Hematopoietic multipotent progenitor cell treated with erythropoietin and hydrocortisone succinate and interleukin-3 and kit ligand, for 4 days (in vitro differentiated cells): ENCODE measurements at places on chromosomes 1 and 21.

- DNase-seq = peak; percentile 57
These were observed 575 bp downstream of the TRIM67 start for GRCh38 chr1:231162297-231162969.

GRCh38 chr1:220224033-220224432 is 48.2 kb downstream of the RAB3GAP2 start:
- no peak for DNase-seq

- no peak for DNase-seq
These were observed 134.7 kb downstream of the NR5A2 start for GRCh38 chr1:200162258-200162657.

- no peak for DNase-seq
These were observed 647.2 kb upstream of the CXADR start for GRCh38 chr21:16865632-16866031.

- peak; percentile 84 for DNase-seq
These were observed at the start of gene CD52 for GRCh38 chr1:26317612-26318337. Gene CD52 (plus strand): TSS chr1:26317958. CDS start chr1:26318018, 60 bp downstream.

DNA sequence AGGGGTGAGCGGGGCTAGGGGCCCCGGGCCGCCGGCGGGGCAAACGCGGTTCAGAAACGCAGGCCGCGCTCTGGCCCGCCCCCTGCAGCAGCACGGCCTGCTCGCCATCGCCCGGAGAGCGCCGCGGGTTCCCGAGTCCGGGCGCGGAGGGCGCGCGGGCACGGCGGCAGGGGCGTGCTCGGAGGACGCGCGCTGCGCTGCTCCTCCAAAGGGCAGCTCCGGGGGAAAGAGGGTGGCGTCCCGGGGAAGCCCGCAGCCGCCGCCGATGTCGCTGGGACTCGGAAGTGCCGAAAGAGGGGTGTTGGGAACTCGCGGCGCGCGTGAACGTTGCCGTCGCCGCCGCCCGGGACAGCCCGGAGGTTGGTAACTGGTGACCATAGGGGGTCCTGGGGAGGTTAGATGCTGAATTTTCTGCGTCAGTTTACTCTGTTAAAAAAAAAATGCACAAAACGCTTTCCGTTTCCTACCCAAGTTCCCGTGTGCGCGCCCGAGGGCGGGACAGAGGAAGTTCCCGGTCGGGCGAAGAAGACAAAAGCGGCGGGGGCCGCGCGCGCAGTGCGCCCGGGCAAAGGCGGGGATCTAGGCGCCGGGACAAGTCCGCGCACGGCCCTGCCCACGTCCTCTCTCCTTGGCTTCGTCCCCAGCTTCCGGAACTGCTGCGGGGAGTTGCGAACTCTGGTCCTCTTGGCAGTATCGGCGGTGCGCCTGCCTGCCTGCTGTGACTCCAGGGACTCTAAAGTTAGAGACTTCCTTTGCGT is at the start of gene HHAT:
HHAT (plus strand) TSS at position 157 of the 758 bp plus-strand sequence. CDS start 20,074 bp downstream, outside the sequence.
- peak; percentile 87 for DNase-seq

DNA sequence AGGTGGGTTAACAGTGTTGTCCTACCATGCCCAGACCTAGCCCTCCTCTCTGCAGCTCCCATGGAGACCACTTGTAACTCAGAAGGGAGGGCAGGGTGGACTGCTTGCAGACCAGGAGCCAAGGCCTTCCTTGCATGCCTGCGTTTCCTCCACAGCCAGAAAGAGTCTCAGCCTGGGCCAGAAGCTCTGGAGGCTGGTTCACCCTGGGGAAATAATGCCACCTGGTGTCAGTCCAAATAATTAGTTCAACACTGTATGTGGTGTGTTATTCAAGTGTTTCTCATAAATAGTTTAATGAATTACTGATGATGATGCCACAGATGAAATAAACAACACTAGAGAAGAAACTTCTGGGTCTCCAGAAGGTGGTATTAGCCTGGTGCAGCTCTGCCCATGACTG is 16.9 kb upstream of the VANGL1 start:
- DNase-seq = no peak

DNA sequence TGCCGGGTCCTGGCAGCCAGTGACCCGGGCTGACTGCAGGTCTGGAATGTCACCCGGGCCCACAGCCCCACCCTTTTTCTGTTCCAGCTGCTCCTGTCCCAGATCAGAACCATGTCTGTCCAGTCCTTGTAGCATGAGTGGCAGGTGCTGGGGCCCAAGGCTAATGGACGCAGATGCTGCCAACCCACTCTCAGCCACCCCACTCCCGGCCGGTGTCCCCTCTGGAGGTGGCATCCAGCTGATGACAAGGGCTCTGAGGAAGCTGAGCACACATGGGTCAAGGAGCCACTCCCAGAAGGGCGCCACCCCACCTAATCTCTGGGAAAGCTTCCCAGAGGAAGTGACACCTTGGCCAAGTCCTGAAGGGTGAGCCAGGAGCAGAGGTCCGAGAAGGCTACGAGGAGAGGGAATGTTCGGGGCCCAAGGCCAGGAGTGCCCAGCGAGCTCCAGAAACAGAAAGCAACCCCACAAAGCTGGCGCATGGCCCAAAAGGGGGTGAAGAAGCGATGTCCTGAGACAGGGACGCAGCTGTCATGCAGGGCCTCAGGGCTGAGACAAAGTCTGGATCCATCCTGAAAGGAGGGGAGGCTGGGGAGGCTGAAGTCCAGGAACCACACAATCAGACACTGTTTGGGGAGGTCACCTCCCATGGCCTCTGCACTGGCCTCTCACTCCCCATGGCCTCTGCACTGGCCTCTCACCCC is 39.5 kb downstream of the ACOT7 start:
- no peak for DNase-seq

DNA sequence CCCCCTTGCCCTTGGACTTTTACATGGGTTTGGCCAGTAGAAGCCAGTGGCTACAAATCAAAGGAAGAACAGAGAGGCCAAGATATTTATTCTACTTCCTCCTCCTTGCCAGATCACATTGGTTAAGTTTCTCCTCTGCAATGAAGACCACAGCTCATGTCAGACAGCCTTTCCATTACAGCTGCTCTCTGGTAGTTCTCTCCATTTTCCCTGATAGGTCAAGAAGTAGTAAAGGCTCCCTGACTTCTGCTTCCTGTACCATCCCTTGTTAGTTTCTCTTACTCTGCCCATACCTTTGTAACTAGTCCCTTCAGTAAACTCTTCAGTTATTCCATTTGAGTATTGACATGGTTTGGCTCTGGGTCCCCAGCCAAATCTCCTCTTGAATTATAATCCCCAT is 27.8 kb downstream of the NME7 start:
- DNase-seq = peak; percentile 22

GRCh38 chr1:25134801-25135461 is 97.4 kb downstream of the SYF2 start:
- no peak for DNase-seq

DNA sequence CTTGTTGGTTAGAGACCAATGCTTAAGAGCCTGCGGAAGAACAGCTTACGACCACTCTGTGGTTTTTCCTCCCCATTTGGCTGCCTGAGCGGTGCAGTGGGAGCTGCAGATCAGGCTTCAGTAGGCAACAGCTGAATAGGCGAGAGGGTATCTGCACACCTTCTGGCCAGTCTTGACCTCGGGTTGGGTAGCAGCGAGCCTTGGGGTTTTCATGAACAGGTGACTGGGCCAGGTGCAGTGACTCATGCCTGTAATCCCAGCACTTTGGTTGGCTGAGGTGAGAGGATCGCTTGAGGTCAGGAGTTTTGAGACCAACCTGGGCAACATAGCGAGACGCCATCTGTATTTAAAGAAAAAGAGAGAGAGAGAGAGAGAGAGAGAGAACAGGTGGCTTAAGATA is 41.0 kb downstream of the NENF start:
- DNase-seq = no peak

DNA sequence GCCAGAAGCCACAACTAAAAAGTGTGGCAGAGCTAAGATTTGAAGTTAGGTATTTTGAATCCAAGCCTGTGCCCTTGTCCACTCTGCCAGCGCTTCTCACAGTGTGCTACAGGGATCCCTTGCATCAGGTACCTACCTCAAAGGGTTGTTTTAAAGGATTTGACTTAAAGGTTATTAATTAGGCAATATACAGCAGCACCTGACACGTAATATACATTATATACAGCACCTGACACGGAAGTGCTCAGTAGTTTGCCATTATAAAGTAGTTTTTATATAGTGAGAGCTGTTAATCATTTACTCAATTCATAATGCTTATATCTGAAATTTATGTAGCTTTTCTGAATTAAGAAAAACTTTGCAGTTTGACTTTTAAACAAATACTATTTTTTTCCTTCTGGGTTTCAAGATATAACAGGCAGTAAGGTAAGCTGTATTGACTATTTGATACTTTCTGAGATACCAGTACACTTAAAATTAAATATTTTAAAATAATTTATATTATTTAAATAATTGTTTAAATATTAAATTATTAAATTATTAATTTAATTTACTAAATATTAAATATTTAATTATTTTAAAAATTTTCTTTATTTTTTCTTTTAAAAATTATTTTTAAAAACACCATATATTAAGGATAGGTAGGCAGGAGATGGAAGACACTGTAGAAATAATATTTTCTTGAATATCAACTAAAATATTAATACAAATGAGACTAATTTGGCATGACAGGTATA is 33.3 kb downstream of the TSNAX start:
- DNase-seq = no peak

GRCh38 chr21:42289926-42290325 is 25.3 kb downstream of the TFF3 start:
- peak; percentile 49 for DNase-seq

DNA sequence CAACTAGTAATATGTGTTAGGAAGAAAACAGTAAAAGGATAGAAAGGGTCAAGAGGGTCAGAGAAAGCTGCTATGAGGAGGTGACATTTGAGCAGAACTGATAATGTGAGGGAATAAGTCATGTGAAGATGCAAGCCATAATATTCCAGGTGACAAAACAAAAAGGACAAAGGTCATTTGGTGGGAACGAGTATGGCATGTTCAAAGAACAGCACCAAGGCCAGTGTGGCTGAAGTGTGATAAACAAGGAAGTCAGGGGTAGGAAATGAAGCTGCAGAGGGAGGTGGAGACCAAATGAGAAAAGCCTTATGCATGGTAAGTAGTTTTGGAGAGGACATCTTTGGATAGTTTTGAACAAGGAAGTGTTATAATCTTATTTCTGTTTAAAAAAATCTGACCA is 46.7 kb downstream of the LPGAT1 start:
- peak; percentile 5 for DNase-seq

DNA sequence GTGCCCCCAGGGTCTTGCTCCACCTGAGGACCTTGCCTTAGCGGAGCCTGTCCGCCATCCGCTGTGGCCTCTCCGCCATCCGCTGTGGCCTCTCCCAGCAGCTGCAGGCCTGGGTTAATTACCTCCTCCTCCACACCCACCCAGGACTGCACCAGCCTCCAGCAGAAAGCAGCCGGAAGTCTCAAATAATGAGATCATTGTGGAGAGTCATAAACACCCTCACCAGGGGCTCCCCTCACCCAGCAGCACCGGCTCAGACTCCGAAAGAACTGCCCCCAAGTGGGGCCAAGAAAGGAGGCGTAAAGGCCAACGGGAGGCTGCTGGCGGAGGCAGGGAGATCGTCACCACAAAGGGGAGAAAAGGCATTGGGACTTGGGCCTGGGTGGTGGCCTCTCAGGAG is 10.7 kb upstream of the GPR153 start:
- no peak for DNase-seq

DNA sequence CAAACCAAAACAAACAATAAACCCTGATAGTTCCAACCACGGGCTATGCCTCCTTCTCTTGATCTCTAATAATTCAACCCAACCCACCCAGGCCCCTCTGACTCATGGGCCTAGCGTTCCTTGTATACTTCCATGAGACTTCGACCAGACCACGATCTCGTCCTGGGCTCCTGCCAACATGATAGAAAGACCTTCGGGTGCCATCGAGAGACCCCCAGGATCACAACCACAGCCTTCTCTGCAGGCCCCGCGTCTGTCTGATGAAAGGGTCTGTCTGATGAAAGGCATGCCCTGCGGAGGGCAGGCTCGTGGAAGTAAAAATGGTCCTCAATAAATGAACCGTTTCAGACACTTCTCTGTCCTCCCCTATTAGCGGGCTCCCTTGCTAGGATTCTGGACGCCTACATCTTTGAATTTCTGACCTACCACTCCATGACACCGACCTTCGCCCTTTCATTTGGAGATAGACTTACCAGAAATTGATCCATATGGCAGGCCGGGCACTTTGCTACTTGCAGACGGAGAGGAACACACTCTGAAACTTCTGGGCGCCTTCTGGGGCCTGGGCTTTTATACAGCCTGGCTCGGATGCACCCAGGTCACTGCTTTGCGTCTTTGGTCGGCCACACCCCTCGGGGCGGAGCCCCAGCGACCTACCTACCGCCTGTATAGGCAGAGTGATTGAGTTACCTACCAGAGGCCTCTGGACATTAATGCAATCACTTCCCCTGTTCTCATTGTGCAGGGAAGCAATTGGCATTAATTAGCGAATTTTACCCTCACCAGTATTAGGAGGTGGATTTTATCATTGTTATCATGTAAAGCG is 5.3 kb upstream of the KLF18 start:
- no peak for DNase-seq

DNA sequence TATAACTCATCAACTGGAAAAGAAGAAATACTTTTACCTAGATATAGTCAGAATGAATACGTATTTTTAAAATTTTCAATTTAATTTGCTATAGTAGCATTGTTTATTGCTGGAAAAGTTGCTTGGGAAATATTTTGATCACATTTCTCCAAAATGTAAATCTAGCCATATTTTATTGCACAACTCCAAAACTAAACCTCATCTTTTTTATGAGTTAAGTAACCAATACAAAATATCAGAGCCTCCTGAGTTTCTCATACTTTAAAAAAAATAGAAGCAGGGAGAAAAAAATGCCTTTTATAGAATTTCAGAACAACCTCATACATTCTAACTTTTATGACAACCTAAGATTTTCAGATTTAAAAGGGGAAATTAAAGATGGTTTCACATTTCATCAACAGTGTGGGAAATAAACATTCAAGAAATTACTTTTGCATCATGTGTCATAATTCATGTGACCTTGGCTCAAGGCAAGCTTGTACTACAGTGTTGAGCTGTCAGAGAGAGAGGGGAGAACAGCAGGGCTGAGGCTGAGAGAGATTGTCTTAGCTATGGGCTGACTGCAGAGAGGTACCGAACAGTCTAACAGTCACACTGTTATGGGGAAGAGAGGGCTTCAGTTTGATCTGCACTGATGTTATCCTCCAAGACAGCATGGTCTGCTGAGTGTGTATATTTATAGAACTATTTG is 519.0 kb downstream of the LTN1 start:
- no peak for DNase-seq

DNA sequence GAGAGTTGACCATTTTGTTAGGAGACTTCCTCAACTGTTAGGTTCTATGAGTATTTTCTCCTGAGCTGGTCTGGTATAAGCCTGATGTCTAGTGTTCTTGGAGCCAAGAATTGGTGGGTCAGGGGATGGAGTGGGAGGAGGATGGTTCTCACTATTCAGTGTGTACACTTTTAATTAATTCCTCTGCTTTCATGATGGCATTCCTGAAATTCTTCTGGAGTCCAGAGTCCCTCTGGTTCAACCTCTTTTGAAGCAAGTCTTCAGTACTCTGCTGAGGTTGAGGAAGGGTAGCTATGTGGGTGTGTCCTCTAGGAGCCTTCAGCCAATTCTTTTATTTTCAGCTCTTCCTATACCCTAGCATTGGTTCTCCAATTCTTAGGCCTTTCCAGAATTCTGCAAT is 149.1 kb downstream of the DNM3 start:
- no peak for DNase-seq

GRCh38 chr1:230066031-230066430 is 1.0 kb upstream of the GALNT2 start:
- DNase-seq = peak; percentile 29

GRCh38 chr1:152968248-152968647 is 2.2 kb upstream of the SPRR4 start:
- DNase-seq = no peak
